ENCODE measurements at places on chromosomes 16 and 17.

DNA sequence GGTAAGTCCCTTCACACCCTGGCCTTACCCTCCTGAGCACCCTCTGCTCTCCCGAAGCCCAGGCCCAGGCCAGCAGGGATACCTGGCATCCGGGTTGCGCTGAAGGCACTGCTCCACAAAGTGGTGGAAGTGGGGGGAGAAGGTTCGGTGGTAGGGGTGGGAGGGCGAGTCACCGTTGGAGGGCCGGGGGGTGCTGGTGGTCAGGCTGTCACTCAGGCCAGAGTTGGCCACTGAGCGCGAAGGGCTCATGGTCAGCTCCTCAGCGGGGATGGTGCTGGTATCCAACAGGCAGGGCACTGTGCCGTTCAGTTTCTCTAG, 4.3 kb upstream of the LIMD2 start:
- no peak for DNase-seq

GRCh38 chr17:18035704-18036103, 3.3 kb downstream of the ATPAF2 start:
- no peak for DNase-seq

- no peak for DNase-seq
Measured at GRCh38 chr17:62625870-62626200, 1.6 kb upstream of the MRC2 start.

- no peak for DNase-seq
Measured at GRCh38 chr16:65125871-65126270, 4.0 kb upstream of the CDH11 start.

- DNase-seq, result no peak
Measured at GRCh38 chr17:2693561-2694380, 17.8 kb downstream of the CLUH start.

GRCh38 chr17:38466346-38467315, 38.4 kb downstream of the ARHGAP23 start:
- DNase-seq, result no peak

GRCh38 chr17:61335845-61336655, 63.6 kb upstream of the TBX2 start:
- DNase-seq, result no peak

DNA sequence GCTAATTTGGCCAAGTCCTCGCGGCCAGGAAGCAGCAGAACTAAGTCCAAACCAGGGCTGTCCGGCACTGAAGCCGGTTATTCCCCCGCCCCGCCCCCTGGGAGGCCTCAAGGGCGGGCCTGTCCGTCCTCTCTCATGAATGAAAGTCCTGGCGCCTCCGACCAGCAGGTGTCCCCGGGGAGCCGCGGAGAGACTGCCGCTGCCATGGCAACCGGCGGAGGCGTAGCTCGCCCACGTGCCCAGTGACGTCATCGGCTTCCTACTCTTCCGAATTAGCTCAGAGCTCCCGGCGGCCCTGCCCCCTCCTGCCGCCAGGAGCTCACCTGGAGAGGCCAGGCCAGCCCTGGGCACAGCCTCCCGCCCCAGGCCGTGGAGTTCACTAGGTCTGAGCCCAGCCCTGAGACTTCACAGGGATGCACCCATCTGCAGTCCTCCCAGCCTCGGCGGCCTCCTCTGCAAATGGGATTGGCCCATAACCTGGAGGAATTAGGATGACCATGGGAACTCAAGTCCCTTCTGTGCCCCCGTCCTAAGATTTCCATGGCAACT, 1.3 kb downstream of the SPATA2L start:
- peak; percentile 92 for DNase-seq

- DNase-seq, result no peak
Measured at GRCh38 chr17:43842975-43843325, 4.0 kb upstream of the CD300LG start.

GRCh38 chr17:32445497-32445896, 1.2 kb downstream of the PSMD11 start:
- no peak for DNase-seq

- DNase-seq, result no peak
Measured at GRCh38 chr17:36931697-36932382, 5.4 kb upstream of the LHX1 start.

DNA sequence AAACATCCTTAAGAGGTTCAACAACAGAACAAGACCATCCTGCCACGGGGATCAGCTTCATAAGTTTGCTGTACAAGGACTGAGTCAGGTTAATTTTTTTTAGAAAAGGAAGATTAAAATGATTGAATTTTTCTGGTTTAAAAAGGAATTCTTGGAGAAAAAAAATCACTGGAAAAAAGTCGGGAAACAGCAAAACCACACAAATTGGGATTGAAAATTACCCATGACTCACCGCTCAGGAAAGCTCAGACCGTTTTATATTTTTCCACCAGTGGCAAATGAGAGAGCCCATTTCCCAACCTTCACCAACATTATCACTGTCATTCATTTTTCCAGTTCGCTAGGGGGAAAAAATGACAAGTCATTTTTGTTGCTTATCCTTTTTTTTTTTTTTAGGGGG, 46.6 kb downstream of the MRM3 start:
- no peak for DNase-seq

DNA sequence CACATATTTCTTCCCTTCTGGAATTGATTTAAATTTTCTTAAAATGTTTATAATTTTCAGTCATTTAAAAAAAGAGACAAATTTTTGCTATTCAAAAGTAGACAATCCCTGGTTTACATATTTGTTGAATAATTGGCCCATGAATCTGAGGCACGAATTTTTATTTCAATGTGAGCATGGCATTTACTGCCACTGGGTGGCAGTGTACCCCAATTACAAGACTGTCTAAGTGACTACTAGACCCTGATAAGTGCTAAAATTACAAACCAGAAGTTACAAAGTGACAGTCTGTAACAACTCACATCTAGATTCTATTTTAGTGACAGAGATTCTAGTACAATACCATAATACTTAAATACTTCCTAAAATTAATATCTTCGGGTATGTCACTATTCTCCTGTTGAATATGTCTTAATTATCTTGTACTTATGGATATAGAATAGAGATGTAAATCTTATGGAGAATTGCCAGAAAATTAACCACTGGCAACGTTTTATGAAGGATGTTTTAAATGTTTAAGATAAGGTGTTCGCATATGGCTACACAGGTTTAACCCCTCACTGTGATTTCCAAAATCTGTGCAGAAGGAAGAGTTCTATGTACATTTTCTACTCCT, 235.8 kb downstream of the MAP2K4 start:
- DNase-seq, result peak; percentile 59

GRCh38 chr17:76772842-76773525, 35.1 kb downstream of the MFSD11 start:
- DNase-seq, result peak; percentile 74

- DNase-seq, result no peak
Measured at GRCh38 chr17:1951920-1952319, 73.2 kb downstream of the RTN4RL1 start.

GRCh38 chr16:83813823-83814658, 6.3 kb downstream of the HSBP1 start:
- DNase-seq, result peak; percentile 54

- peak; percentile 25 for DNase-seq
Measured at GRCh38 chr16:65975049-65975708, 391.3 kb upstream of the CDH5 start.

GRCh38 chr17:3845291-3845620, 790 bp downstream of the NCBP3 start:
- no peak for DNase-seq

DNA sequence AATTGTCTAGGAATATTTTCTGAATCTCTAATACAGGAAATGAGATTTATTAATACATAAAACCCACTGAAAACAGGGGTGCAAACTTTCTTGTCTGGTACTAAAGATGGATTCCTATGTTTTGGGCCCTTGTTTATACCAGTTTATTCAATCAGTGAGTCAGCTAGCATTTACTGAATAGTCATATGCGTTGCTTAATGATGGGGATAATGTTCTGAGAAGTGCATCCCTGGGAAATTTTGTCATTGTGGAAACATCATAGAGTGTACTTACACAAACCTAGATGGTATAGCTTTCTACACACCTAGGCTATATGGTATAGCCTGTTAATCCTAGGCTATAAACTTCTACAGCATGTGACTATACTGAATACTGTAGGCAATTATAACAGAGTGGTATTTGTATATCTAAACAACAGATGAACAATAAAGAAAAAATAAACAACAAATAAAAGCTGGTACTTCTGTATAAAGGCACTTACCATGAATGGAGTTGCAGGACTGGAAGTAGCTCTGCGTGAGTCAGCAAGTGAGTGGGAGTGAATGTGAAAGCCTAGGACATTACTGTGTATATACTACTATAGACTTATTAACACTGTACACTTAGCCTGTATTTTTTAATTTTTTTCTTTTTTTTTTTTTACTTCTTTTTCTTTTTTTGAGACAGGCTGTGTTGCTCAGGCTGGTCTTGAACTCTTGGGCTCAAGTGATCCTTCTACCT, 63.7 kb downstream of the SIAH1 start:
- DNase-seq, result no peak

DNA sequence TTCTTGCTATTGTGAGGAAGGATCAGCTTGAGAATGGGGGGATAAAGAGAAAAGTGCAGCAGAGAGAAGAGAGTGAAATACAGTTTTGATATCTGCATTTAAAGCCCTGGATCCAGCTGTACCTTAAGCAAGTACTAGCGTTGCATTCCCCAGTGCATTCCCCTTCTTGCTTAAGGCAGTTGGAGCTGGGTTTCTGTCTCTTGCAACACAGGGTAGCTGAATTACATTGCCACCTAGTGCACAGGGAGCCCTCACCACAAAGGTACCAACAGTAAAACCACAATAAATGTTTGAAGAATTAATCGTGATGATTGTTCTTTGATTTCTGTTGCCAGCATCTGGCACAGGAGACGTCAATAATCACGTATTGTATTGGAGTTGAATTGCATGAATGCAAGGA, 588.7 kb downstream of the RBFOX1 start:
- DNase-seq, result no peak

- DNase-seq, result no peak
Measured at GRCh38 chr17:7475764-7476422, 3.5 kb downstream of the ZBTB4 start.

GRCh38 chr17:8312726-8313600, 2.9 kb downstream of the ARHGEF15 start:
- DNase-seq, result no peak

GRCh38 chr17:67335245-67335835, 31.0 kb downstream of the PSMD12 start:
- DNase-seq, result no peak

- DNase-seq, result no peak
Measured at GRCh38 chr17:10698096-10698818, 863 bp downstream of the ADPRM start.

DNA sequence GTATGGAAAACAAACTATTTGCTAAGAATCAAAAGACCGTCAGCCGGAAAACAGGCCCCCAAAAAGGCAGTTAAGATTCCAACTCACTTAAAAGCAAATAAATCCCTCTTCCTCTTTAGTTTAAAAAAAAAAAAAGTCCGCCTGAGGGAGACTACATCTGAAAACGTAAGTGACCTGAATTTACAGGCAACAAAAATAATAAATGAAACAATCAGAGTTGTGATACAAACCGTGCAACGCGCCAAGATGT, 1.1 kb downstream of the KANSL1 start:
- no peak for DNase-seq

DNA sequence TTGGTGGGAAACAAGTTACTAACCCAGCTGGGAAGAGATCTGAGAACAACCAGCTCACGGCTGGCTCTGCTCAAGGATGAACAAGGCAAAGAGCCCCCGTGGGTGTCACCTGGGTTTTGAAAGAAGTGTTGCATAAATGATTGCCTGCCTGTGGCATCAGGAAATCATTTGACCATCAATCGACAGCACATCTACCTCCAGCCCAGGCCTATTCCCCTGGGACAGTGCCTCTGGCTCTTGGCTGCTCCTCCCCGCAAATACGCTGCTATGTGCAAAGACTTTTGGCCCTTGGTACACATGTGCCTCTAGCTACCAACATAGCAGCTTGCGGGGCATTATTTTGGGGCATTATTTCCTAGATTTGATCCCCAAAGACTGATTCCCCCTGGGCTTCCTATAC, 39.4 kb upstream of the SMPD3 start:
- no peak for DNase-seq

DNA sequence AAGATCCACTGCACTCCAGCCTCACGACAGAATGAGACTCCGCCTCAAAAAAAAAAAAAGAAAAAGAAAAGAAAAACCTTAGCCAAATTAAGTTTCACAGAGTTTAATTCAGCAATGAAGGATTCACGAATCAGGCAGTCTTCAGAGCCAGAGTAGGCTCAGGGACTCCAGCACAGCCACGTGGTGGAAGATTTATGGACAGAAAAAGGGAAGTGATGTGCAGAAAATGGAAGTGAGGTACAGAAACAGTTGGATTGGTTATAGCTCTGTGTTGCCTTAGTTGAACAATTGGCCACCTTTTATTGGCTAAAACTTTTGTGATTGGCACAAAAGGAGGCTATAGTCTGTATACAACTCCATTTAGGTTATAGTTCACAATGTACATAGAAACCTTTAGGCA, 256.6 kb downstream of the HS3ST3B1 start:
- no peak for DNase-seq

DNA sequence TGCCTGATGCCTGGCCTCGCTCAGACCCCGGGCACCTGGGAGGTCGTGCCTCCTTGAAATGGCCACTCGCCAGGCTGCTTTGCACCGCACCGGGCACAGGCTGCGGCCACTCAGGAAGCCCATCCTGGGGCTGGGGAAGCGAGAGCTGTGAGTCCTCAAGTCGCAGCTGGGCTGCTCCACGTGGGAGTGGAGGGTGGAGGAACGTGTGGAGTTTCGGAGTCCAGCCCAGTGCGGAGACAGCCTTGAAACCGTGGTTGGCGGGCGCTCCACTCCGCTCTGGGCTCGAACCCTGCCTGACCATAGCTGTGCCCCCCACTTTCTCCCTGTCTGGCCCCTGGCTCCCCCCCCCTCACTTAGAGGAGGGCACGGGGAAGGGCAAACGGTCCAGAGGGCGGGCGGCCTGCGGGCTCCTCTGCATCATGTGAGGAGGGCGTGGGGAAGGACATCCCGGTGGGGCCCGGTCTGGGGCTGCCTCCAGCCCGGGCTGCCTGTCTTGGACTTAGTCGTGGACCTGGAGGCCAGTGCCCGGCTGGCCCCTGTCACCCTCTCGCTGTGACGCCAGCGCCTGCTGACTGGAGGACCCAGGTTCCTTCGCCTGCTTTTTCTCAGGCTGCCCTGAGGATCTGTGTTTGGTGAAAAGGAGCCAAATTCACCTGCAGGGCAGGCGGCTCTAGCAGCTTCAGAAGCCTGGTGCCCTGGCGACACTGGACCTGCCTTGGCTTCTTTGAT, 2.5 kb downstream of the UBE2I start:
- DNase-seq, result no peak

DNA sequence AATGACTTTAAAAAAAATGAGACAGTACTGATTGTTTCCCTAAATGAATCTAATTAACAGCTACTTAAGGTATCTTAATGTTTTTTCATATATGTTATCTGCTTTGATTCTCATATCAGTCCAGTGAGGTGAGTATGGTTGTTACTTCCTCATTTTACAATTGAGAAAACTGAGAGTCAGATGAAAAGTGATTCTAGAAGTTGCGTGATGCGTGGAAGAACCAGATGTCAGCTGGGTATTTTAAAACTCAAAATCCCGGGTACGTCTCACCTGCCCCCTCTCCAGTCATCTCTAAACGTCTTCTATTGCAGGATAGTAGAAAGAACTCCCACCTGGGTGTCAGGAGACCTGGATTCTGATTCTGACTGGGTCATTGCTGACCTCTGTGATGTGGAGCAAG, 89.2 kb downstream of the MAP2K6 start:
- DNase-seq, result no peak

GRCh38 chr16:68590201-68590994, 51.3 kb downstream of the ZFP90 start:
- DNase-seq, result peak; percentile 0
